Foreskin melanocyte (primary cell): ENCODE measurements at places on chromosomes 16 and 17.
A peak's percentile ranks its signal among the peaks of the same experiment; 100 is the strongest.

DNA sequence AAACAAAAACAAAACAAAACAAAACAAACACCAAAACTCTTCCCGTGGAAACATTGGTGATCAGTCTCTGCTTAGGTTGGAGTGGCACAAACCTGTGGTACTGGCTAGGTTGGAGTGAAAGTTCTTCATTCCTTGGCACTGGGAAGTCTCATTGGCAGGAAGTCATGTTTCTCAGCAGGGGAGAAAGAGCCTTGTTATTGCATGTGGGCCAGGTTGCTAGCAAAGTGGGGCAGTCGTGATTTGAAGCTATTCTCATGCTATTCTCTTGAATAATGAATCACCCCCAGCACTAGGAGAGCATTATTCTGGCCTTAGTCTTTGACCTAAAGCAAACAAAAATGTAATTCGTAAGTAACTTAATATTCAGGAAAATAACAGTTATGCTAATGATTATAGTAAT lies 24.3 kb upstream of the B4GALNT2 start:
- no peak for DNase-seq

DNA sequence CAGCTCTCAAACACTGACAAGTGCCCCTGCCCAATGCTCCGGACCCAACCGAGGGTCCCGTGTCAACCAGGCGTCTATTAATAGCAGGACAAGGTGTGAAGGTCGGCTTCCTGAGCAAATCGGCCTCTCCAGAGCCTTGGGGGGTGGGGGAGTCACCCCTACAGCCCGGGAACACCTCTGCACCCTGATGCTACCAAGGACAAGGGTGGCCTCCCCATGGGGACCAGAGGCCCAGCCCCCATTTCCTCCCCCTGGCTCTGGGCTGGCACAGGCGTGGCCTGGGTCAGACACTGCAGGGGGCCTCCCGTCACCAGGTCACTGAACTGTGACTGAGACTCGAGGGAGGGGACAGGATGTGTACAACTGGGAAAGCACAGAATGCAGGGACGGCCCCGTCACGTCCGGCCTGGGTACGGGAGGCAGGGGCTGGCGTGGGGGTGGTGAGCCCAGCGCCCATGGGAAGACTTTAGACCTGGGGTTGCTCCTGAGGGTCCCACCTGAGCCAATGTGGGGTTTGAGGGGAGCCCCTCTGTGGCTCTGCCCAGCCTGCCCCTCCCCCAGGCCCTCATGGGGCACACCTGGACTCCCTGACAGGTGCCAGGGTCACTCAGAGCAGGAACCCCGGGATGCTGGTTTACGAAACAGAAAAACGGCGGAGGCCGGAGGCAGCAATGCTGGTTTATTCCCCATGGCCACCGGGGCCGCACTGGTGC lies 579 bp upstream of the CYBA start:
- DNase-seq, result no peak

- DNase-seq, result no peak
Measured at GRCh38 chr16:22413819-22414218, 39.4 kb upstream of the CDR2 start.

DNA sequence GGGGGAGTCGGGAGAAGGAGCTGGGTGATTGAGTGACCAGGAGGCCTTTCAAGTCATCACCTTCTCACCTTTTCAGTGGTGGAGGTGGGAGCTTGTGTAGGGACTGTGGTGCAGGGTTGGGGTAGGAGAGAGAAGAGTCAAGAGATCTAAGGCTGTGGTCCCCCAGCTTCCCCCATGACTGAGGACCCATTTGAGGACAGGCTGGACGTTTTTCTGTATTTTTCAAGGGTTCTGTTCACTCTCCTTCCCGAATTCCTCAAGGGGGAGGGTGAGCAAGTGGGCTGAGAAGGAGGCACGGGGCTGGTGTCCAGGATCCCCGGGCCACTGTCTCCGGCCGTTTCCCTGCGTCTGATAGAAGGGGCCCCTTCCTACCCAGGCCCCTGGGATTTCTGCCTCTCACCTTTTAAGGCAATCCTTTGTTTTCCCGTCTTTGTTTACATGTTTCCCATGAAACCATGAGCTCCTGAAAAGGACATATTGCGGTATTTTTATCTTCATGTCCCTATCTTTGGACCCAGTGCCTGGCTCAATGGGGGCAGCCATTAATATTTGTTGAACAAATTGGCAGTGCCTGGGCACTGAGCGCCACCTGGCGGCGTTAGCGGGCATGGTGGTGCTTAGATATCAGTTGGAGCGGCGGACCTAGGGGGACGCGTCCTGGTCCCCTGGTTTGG lies 9.2 kb upstream of the CD300A start:
- DNase-seq, result peak; percentile 27

GRCh38 chr16:5875416-5875815 lies 777.8 kb upstream of the EEF2KMT start:
- DNase-seq, result no peak

DNA sequence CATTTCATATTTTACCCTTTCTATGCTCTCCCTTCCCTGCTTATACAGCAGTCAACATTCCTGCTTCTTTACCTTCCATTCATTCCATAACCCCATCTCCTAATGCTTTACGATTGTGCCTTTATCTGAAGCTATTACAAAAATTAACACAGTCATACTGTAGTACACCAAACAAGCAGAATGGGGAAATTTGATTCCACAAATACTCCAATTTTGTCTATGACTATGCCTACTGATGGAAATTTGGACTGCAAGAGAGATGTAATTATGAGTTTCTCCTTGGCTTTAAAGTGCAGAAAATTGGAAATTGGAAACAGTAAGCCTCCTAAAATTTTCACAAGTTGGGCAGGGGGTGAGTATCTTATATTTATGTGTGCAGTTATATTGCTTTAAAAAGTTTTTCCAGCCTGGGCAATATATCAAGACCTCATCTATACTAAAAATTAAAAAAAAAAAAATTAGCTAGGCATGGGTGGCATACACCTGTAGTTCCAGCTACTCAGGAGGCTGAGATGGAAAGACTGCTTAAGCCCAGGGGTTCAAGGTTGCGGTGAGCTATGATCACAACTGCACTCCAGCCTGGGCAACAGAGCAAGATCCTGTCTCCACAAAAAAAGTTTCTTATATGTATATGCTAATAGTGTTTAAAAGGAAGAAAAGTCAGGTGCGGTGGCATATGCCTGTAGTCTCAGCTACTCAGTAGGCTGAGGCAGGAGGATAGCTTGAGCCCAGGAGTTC lies 3.0 kb downstream of the APPBP2 start:
- DNase-seq, result no peak

- DNase-seq, result no peak
Measured at GRCh38 chr16:51225878-51226277, 74.8 kb upstream of the SALL1 start.

DNA sequence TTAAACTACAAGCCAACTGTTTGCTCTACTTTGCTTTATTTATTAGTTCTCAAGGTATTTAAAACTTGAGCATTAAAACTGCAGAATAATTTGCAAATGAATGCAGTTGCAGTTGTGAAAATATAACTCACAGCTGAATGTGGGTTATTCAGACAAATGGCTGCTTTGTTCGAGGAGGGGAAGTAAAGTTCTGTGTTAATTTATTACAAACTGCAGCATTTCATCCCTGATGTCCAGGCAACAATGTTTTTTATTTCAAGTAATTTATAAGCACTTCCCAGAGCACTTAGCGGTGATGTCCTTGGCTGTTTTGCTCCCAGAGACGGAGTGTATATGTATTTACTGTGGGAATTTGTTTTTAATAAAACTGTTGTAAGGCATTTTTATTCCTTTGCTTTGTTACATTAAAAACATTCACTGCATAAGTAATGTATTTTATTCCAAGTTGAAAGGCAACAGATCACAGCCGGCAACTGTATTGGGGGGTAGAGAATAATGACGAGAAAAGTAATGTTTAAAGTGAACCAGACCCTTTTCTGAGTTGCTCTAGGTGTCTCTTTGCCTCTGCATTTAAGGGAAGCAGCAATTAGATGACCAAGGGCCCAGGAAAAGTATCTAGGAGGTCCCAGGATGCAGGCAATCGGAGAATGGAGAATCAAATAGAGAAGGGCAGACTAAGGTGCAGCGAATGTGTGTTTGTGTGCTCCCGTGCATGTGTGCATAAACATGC lies 291.2 kb upstream of the SALL1 start:
- DNase-seq, result peak; percentile 6

- peak; percentile 49 for DNase-seq
Measured at GRCh38 chr17:67528751-67529436, 151.8 kb downstream of the PITPNC1 start.

DNA sequence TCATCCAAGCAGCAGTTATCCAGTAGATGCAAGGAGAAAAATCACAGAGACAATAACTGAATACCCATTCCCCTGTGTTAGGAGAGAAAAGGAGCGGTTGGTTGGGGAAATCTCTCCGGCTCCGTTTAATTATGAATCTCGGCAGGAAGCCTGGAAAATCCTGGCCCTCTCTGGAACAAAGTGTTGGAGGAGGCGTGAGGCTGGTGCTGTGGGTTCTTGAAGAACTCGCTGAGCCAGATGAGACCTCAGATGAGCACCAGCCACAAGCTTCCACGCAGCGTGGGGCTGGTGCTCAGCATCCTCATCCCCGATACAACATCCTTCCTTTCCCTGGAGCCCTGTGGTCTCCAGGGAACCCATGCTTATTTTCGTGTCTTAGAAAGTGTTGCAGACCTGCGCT lies 39.7 kb downstream of the CACNG4 start:
- DNase-seq, result no peak

DNA sequence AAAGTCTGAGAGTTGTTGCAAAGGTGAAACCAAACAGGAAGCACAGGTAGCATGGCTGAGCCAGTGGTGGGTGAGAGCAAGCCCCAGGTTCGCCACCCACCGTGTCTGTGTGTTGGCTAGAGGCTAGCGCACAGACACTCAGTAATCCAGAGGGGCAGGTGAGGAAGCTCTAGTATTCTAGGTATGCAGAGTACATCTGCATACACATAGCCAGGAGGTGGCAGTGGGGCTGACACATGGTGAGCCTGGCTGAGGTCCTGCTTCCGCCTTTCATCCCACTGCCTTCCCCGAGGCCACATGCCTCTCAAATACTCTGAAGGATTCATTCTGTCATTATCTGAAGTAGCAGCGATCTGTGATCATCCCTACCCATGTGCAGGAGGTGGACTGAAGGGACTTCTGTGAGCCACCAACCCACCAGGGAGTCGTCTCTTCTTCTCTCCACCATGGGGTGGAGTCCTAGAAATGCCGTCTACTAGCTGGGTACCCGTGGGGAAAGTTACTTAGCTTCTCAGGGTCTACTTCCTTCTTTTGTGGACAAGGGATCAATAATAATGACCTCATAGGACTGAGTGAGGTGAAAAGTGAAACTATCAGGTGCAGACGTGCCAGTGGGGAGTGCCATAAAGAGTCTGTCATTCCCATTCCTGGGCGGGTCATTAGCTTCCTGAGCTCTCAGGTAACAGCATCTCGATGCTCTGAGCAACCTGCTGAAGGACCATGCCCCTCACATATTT lies 36.0 kb upstream of the ICAM2 start:
- DNase-seq, result no peak

GRCh38 chr16:17325476-17326143 lies 145.2 kb downstream of the XYLT1 start:
- DNase-seq, result no peak
